Glomerular endothelial cell (primary cell): ENCODE measurements at places on chromosomes 2 and 18. TPM values are rescaled to one million over a fixed set of nuclear protein-coding genes. Genes with fewer than 3 reads are reported as not detected.
A peak's percentile ranks its signal among the peaks of the same experiment; 100 is the strongest.

- DNase-seq, result peak; percentile 5
Observed at GRCh38 chr2:235468978-235469655, 24.7 kb upstream of the AGAP1 start.

DNMT3A gene
- 15.8 and 19.6 TPM in 2 replicates for total RNA-seq

DNA sequence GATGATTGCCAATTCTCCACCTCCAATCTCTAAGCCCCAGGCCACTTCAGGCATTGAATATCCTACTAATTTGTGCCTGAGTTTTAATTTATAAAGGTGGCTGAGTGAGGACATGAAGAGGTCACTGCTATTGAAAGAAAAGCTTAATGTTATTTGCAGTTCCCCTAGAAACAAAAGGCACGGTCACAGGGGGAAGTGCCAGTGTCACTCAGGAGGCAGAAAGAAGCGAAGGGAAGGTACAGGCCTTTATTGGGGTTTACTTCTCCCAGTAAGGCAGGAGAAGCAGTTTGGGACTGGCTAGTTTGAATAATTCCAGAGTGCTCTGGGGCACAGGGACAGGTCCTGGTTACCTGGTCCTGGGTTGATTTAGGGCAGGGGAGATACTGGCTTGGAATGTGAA, 1.7 kb upstream of the ABHD1 start:
- DNase-seq, result no peak

DNA sequence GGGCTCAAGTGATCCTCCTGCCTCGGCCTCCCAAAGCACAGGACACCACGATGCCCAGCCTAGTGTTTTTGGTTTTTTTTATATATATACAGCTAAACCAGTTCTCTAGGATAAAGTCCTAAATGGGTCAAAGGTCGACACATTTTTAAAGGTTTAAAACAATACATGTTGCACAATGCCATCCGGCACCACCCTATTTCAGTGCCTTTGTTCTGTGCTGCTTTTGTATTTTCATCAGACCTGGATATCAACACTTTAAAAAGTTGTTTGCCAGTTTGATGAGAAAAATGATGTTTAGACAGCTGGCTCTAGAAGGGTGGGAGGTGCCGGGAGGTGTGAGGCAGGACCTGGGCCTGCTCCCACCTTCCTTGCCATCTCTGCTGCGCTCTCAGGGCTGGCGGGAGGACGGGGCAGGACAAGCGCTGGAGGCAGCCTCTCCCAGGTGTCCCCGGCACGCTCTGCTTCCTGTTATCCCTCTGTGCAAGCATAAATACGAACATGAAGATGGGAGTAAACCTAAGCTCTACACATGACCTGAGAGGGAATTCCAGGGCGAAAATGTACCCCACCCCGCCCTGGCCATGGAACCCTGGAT, 103.7 kb downstream of the HS6ST1 start:
- no peak for DNase-seq

GAD1 gene
- 0.35 TPM in 1 of 2 replicates, not detected in the other for total RNA-seq

- DNase-seq, result no peak
Observed at GRCh38 chr18:777021-777420, 35.0 kb downstream of the YES1 start.

DNA sequence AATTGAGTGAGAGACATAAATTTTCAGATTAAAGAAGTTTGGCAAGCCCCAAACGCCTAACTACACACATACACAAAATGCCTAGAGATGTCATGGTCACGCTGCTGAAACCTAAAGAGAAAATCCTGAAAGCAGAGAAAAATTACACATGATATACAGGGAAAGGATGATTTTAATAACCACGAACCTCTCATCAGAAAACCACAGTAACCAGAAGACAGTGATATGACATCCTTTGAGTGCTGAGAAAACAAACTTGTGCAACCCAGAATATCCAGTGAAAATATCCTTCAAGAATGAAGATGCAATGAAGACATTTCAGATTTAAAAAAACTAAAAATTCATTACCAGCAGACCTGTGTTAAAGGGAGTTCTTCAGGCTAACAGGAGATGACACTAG, 122.4 kb upstream of the LMAN1 start:
- DNase-seq, result no peak

- DNase-seq, result no peak
Observed at GRCh38 chr2:240759459-240759858, 60.6 kb downstream of the KIF1A start.

EGR4 gene
- not detected in 2 replicates for total RNA-seq

- no peak for DNase-seq
Observed at GRCh38 chr18:28359176-28359575, 182.2 kb upstream of the CDH2 start.

- no peak for DNase-seq
Observed at GRCh38 chr2:143530758-143531157, 401.5 kb downstream of the ARHGAP15 start.

DNA sequence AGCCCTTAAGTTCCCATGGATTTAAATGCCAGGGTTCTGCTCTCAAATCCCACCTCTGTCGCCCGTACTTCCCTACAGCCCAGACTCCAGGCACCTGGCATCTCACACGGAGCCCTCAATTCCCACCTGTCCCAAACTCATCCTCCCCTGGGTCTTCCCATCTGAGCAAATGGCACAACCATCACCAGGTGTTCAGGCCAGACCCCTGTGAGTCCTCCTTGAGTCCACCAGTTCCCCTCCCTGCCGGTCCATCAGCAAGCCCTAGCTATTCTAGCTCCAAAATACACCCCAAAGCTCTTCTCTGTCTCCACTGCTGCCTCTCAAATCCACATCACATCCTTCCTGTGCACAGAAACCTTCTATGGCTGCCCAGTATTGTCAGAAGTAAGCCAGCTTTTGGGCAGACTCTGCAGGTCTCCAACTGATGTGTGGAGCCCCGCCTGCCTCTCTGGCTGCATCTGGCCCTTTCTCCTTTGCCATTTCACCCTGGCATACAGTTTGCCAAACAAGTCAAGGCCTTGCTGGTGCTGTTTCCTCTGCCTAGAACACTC, 67.7 kb downstream of the DNMT3A start:
- DNase-seq, result no peak

DSG2 gene
- 15.5 TPM in 2 replicates for total RNA-seq
